ENCODE measurements at places on chromosomes 2 and 18.

- DNase-seq, result no peak
Observed at GRCh38 chr2:128237081-128237534, 81.6 kb downstream of the HS6ST1 start.

GRCh38 chr2:70501728-70502127 lies 51.9 kb downstream of the TGFA start:
- DNase-seq, result no peak

DNA sequence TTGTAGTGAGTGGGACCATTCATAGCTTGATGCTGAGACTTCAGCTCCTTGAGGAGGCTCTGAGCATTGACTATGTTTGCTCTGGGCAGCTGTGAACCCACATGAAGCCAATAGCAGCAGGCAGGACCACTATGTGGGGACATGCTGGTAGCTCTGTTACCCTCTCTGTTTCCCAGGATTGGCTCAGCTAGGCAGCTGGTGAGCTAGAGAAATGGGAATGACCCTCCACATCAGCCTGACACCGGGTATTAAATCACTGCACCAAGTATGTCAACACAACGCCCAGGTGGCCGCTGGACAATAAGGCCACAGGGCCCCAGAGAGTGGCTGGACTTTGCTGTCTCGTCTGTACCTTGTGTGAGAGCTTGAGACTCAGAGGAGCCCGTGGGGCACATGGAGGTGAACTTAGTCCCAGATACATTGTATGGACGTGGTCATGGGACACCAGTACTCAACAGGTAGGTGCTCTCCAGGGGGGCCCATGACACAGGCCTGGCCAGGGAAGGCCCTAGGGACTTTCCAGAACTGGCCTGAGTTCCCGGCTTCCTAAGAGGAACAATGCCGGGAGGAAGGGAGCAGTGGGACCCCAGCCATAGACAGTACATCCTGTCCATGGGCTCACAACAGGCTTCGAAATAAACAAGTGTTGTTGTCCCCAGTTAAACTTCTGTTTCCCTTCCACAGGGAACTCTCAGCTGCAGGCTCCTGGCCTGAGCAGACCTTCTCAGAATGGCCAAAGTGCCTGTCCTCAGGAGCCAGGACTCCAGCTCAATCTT lies 35.2 kb downstream of the HS1BP3 start:
- no peak for DNase-seq

- DNase-seq, result no peak
Observed at GRCh38 chr2:196944570-196944969, 18.1 kb upstream of the PGAP1 start.

GRCh38 chr2:121944072-121944831 lies 188.8 kb downstream of the TSN start:
- DNase-seq, result no peak

DNA sequence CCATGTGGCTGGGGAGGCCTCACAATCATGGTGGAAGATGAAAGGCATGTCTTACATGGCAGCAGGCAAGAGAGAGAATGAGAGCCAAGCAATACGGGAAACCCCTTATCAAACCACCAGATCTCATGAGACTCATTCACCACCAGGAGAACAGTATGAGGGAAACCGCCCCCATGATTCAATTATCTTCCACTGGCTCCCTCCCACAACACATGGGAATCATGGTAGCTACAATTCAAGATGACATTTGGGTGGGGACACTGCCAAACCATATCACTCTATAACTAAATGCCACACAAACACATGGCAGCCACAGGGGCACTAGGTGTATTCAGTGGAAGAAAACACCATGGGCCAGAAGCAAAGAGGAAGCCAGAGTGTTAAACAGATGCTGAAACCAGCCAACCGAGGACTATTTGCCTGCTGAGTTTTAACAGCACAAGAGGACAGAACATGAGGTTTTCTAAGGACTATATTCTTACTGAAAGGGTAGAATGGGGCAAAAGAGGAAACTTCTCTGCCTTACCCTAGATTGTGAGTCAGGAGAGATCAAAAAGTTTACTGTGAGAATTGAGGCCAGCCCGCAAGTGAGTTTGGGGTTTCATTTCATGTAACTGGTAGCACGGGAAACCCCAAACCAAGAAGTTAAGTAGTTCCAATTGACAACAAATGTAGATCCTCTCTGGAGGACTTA lies 49.2 kb downstream of the SIGLEC15 start:
- DNase-seq, result no peak

DNA sequence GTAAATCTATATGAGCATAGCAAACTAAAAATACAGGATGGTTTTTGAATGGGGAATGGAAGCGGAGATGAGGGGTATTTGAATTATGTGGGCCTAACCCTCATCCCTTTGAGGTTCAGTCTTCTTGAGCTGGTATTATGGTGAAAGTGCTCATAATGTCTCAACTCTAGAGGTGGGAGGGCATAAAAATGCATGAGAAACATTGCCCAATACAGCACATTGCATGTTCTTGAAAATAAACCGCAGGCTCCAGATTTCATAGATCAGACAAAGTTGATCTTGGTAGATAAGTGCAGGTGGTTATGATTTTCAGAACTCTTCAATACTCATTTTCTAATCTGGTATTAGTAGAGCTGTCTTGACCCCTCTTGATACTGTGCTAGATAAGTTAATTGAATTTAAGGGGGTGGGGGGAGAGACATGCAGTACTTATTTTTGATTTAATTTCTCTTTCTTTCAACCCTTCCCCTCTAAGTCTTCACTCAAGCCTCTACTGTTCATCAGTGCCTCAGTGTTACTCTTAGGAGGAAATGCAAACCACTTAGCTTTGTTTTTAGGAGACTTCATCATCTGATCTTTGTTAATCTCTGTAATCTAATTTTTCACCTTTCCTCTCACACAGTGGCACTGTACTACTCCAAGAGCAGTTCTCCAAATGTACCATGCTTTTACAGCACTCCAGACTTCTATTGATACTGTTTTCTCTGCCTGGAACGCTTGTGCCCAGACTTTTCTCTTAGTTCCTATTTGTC lies 22.2 kb downstream of the XRCC5 start:
- no peak for DNase-seq

DNA sequence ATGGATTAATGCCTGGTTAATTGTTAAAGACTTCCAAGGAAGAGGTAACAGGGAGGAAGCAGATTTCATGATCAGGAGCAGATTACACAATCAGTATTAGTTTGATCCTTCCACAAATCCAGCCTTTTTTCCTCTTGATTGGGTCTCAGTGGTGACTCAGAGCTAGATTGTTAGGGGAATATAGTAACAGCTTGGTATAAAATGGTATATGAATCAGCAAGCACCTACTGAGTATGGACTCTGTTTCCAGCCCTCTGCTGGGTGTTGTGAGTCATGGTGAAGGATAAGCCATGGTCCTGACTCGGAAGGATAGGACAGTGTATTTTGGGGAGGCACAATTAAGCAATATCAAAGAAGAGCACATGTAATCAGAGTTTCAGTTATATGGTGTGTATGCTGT lies 272.4 kb upstream of the DPP10 start:
- no peak for DNase-seq

DNA sequence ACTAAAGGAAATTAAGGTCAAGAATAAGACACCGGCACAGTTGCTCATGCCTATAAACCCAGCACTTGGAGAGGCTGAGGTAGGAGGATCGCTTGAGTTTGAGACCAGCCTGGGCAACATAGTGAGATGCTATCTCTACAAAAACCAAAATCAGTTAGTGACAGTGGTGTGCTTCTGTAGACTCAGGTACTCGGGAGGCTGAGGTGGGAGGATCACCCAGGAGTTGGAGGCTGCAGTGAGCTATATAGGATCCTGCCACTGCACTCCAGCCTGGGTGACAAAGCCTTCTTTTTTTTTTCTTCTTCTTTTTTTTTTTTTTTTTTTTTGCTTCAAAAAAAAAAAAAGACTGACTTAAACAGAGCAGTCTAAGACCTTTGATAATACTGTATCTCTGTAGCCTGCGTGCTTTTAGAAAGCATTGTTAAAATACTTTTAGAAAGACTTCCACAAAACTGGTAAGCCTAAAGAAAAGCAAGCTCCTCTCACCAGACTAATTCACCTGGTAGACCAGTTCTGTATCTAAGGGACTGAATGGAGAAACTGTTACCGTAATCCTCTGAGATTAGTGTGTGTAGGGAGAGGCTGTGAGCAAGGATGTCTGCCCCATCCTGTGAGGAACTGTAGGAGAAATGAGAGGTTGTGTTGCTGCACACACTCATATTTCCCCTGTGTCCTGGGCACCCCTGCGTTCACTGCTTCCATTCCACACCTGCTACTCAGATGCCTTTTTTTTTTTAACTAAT lies 10.8 kb downstream of the RAB12 start:
- DNase-seq, result no peak

DNA sequence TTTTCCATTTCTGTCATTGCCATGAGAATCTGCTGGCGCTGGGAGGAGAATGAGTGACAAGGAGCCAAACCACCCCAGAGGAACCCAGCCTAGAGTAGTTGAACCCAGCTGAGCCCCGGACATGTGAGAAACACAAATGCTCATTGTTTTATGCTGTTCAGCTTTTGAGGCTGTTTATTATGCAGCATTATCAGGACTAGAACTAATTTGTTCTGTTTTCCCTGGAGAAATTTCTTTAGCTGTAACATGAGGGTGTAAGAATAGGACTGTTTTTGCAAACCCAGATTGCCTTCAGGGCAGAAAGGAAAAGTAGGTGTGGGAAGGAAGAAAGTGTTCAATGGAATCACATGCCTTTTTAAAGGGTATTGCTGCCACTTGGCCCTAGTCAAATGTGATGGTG lies 28.5 kb upstream of the DOCK10 start:
- no peak for DNase-seq

- DNase-seq, result no peak
Observed at GRCh38 chr18:29191263-29191662, 1014.3 kb upstream of the CDH2 start.

GRCh38 chr2:212727751-212728150 lies 189.1 kb upstream of the ERBB4 start:
- no peak for DNase-seq

DNA sequence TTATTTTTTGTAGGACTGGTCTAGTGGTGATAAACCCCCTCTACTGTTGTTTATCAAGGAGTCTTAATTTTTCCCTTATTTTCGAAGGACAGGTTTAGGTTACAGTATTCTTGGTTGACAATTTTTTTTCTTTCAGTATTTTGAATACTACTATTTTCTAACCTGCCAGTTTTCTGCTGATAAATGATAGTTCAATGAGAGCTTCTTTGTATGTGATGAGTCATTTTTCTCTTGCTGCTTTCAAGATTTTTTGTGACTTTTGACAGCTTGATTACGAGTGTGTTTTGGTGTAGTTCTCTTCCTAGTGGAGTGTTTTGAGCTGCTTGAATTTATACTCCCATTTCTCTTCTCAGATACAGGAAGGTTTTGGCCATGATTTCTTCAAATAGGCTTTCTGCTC lies 77.5 kb downstream of the ACSL3 start:
- DNase-seq, result no peak

- no peak for DNase-seq
Observed at GRCh38 chr2:168430431-168430830, 25.6 kb upstream of the CERS6 start.

DNA sequence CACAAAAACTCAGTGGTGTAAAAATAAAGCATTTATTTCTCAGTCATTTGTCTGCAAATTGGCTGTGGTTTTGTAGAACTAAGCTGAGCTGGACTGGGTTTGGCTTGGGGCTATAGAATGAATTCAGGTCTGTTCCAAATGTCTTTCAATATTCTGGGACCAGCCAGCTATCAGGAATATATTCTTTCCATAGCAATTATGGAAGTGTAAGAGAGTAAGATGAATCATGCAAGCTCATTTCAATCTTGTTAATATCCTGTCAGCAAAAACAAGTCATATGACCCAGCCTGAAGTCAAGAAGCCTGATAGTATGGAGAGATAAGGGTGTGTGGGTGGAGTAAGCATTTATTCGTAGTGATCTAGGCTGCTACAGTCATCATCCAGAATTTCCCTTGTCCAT lies 481.0 kb upstream of the CDH2 start:
- no peak for DNase-seq

GRCh38 chr2:188523919-188524318 lies 232.2 kb downstream of the GULP1 start:
- DNase-seq, result no peak

- no peak for DNase-seq
Observed at GRCh38 chr2:106159866-106160785, 34.0 kb downstream of the UXS1 start.

DNA sequence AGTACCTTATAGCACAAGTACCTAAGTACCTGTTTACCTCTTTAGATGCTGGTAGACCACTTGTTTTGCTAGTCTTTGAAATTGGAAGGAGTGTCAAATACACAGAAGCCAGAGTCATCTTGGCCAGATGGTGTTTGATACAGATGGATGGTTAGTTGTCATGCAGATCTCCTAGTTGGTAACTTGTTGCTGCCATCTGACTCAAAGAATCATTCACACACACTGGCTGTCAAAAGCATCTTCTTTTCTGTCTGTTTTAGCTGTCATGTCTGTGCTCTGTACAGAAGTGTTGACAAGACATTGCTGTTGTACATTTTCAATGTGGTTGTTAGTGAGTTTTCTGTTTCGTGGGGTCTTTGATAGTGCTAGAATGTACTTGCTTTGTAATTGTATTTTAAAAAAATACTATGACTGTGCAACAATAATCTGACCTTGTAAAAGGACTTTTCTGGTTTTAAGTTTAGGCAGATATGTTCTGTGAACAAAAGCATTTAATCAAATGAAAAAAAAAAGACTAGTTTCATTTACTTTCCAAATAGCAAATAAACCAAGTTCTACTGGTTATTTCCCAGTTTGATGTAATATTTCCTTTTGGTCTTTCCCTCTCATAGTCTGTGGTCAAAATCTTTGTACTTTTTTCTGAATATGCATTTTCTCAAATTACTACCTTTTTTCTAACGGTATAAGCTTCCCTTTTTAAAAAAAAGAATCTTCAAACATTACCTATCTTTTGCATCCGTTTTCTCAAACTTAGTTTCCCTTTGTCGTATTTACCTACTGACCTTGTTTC lies 39.9 kb downstream of the TANK start:
- no peak for DNase-seq

- DNase-seq, result no peak
Observed at GRCh38 chr2:33784488-33784887, 185.4 kb upstream of the FAM98A start.

DNA sequence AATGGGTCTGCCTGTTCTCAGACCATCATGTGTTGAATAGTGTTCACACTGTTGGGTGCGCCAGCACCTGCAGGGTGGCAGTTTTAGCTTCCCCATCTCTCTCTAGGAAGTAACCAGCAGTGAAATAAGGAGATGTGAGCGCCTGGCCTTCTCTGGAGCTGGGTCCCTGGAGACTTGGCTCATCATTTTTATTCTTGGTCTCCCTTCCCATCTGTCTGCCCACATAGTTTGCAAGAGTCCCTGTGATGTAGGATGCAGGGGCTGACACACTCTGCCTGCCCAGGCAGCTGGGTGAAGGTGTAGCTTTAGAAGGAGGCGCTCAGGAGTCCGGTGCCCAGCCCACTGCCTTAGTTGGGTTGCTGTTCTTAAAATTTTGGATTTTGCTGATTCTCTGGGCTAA lies 172.2 kb downstream of the LDLRAD4 start:
- no peak for DNase-seq

GRCh38 chr2:88807237-88807962 lies 115.9 kb downstream of the RPIA start:
- no peak for DNase-seq

- DNase-seq, result no peak
Observed at GRCh38 chr2:199798831-199799580, 52.0 kb downstream of the FTCDNL1 start.

- DNase-seq, result no peak
Observed at GRCh38 chr2:240329778-240330177, 105.7 kb upstream of the GPC1 start.

- DNase-seq, result no peak
Observed at GRCh38 chr2:107810734-107811133, 16.0 kb upstream of the RGPD4 start.

Measured in omental fat pad (tissue), 4 donors.